ENCODE measurements at places on chromosomes 2 and 18.

- no peak for DNase-seq
Observed at GRCh38 chr2:85446296-85447221, 28.0 kb downstream of the SH2D6 start.

DNA sequence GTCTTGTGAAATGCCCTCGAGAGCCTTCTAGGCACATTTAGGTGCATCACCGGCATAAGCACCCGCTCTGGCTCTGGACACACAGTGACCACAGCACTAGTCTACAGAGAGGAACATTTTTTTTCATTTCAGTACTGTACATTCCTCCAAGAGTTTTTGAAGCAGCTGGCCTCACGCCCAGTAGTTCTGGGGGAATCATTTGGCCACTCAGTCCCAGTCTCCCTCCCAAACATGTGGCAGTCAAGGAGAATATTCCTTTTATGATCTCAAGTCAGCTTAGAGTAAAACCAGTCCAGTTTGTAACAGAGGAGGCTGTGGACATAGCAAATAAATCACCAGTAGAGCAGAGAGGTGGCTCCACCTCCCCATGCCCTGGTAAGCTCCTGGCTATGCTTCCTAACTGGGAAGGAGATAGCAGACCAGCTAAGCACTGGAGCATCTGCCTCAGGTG is 48.1 kb downstream of the KCNE4 start:
- DNase-seq = no peak

GRCh38 chr2:200471324-200471848 is 38.5 kb downstream of the KCTD18 start:
- DNase-seq = no peak

GRCh38 chr2:186623084-186623483 is 33.2 kb downstream of the ITGAV start:
- no peak for DNase-seq

GRCh38 chr18:50193796-50194630 is 934 bp downstream of the MYO5B start:
- DNase-seq = peak; percentile 9

DNA sequence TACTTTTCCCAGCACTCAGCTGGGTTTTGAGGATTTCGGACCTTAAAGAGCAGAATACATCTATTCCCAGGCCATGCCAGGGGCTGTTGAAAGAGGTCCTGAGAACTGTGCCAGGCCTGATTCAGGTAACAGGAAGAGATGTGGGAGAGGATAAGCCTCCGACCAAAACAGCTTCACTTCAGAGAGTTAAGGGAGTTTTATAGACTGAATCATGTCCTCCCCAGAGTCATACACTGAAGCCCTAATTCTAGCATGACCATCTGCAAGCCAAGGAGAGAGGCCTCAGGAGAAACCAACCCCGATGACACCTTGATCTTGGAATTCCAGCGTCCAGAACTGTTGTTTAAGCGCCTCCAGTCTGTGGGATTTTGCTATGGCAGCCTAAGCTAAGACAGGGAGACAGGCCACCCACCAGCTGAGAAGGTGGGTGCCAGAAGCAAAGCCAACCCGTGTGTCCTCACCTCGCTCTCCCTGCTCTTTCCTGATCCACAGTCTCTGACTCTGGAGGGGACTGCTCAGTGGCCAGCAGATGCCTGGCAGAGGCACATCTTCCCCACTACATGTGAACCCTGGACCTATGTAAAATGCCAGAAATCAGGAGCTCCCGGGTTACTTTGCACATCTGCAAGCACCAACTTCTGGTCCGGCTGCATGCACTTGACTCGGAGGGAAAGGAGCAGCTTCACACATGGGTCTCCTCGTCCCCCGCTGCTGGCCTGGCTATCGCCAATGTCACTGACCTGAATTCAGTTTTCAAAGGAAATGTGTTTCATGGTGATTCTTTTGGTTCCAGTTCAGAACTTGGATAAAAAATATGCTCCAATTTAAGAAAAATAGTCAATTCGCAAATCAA is 116.8 kb upstream of the EPC2 start:
- DNase-seq = no peak

All from activated gamma-delta T cell (primary cell).